ENCODE measurements at places on chromosomes 4 and X. TPM values are rescaled to one million over a fixed set of nuclear protein-coding genes. Genes with fewer than 3 reads are reported as not detected.

DNA sequence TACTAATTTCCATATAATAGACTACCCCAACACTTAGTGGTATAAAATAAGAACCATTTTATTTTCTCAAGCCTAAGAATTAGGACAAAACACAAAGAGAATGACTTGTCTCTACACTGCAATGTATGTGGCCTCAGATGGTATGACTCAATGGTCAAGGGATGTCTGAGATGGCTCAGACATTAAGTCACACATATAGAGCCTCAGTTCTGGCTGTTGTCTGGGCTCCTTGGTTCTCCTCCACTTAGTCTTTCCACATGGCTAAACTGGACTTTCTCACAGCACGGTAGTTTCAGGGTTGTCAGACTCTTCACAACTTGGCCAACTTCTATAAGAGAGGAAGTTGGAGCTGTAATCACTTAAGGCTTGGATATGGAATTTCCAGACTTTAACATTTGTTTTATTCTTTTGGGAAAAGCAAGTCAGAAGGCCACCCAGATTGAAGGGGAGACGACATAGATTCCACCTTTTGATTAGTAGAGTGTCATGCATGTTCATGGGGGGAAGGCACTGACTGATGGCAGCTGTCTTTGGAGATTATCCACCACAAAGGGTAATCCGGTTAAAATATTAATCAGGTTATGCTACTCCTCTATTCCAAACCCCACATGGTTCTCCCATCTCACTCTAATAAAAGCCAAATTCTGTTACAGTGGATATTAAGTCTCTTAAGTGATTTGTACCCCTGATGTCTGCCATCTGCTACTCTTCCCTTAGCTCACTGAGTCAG, 9.4 kb downstream of the IL15 start:
- no peak for DNase-seq

DNA sequence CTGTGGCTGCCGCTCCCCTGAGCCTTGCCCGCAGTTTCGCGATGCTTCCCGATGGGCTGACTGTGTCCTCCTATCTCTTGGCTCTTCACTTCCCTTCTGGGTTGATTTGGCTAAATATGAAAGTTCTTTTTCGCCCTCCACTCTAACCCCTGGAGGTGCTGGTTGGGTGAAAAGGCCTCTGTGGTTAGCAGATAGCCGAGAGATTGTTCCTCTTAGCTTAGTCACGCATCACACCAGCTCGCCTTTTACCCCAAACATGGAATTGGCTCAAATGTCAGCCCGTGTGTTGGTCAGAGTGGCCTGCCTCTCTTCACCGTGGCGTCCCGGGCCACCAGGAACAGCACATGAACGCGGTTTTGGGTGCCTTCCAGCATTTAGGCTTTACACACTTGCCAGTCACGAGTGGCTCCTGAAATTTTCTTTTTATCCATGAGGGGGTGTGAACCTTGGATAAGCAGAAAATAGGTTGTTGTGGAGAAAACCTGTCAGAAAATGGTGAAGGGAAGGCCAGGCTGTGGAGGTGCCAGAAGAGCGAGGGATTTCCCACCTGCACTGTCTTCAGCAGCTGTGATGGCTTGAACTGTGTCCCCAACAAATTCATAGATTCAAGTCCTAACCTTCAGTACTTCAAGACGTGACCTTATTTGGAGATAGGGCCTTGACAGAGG, 8.9 kb downstream of the CLCN4 start:
- no peak for DNase-seq

GRCh38 chr4:10347815-10348214, 109.4 kb downstream of the ZNF518B start:
- no peak for DNase-seq

- no peak for DNase-seq
Observed at GRCh38 chrX:107445631-107446030, 3.8 kb upstream of the FRMPD3 start.

GRCh38 chrX:47380268-47380667, 9.9 kb downstream of the ZNF157 start:
- no peak for DNase-seq

DNA sequence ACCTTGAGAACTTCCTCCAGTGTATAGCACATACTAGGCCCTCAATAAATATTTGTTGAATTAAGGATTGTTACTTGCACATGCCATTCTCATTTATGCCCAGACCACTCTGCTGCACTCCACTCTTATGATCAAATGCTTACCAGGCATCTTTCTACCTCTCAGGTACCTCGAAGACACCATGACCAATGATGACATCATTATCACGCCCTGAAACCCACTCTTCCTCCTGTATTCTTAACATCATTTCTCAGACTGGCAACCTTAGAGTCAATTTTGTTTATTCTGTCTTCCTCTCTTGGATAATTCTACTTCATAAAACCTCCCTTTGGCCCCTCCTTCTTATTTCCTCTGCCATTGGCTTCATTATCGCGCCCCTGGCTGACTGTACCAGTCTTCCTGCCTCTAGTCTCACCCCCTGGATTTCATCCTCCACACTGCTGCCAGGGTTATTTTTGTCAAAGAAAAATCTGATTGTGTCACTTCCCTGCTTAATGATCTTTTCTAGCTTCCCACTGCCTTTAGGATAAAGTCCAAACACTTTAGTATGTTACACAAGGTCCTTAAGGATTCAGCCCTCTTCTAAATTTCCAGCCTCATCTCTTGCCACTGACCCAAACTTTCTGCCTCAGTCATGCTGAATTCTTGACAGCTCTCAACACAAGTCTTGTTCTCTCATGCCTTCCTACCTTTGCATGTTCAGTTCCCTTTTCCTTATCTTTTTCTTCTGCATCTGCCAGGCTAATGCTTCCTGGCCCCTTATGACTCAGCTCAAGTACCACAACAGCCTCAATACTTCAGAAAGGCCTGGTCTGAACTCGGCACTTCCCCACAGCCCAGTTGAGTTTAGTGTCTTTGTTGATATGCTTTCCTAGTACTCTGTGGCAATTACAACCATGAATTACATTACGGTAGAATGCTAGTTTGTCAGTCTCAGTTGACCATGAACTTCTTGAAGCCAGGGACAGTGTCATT, 45.8 kb downstream of the HDAC8 start:
- no peak for DNase-seq

DNA sequence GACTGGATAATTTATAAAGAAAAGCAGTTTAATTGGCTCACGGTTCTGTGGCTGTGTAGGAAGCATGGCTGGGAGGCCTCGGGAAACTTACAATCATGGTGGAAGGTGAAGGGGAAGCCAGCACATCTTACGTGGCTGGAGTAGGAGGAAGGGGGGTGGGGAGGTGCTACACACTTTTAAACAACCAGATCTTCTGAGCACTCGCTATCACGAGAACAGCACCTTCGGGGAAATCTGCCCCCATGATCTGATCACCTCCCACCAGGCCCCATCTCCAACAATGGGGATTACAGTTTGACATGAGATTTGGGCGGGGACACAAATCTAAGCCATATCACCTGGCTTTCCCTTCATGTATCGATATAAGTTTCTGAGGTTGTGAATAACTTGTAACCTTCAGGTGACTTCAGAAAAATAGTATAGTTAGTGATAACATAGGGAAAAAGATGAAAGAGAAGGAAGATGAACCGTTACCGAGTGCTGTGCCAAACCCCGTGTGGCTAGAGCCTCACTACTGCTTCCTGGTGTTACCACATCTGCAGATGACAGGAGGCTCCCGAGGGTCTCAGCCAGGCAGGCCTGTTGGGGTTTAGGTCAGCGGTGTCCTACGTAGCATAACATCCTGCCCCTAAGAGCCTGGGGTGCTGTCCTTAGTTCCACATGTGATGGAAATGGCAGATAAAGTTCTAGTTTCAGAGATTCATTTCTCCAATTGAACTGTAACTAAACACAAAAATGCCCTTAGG, 103.5 kb downstream of the TNIP2 start:
- no peak for DNase-seq

DNA sequence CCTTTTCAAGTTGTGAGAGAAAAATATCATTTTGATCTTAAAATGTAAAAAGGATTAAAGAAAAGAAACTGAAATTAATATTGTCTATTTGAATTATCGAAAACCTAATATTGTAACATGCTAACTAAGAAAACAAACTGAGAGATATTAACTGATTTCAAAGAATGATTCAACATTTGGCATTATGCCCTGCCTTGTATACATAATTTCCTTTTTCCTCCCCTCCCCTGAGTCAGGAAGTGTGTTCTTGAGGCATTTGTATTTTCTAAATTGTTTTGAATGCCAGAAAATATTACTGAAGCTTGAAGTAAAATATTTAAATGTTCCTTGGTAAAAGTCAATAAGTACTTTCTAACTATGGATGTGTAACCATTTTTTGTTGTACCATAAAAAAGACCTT, 49.4 kb downstream of the RPS6KA3 start:
- DNase-seq, result no peak

DNA sequence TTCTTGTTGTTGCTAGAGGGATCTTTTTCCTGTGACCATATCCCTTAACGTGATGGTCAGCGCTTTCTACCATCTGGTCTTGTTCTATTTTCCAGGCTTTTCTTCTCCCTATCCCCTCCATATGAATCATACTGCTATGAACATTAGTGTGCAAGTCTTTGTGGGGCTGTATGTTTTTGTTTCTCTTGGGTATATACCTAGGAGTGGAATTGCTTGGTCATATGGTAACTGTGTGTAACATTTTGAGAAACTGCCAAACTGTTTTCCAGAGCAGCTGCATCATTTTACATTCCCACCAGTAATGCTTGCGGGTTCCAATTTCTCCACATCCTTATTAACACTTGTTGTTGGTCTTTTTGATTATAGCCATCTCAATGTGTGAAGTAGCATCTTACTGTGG, 121.4 kb downstream of the SPRY1 start:
- DNase-seq, result no peak

GRCh38 chr4:81486502-81486901, 14.8 kb upstream of the RASGEF1B start:
- DNase-seq, result no peak

DNA sequence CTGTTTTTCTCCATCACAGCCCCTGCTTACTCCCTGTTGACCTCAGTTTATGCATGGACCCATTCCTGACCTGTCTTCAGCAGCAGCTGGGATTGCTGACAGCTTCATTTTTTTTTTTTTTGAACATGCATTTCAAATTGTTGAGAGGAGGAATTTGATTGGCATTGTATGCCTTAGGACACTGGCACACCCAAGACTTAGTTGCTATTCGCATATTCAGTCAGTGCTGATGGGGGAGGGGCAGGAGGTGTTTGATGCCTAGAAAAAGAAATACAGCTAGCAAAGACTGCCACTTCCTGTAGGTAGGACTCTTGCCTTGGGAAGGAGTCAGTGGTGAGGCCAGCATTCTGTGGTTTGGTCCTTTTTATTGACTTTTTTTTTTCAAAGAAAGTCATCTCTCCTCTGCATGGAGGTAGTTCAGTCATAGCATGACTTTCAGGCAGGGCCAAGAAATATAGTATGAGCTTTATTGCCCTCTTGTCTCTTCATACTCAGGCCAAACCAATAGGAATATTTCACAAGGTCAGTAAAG, 33.6 kb upstream of the XK start:
- no peak for DNase-seq

GRCh38 chr4:78057135-78057599, at the start of gene FRAS1:
FRAS1 (plus strand) TSS chr4:78057323; CDS start chr4:78058010, 687 bp downstream.
- DNase-seq, result no peak

DNA sequence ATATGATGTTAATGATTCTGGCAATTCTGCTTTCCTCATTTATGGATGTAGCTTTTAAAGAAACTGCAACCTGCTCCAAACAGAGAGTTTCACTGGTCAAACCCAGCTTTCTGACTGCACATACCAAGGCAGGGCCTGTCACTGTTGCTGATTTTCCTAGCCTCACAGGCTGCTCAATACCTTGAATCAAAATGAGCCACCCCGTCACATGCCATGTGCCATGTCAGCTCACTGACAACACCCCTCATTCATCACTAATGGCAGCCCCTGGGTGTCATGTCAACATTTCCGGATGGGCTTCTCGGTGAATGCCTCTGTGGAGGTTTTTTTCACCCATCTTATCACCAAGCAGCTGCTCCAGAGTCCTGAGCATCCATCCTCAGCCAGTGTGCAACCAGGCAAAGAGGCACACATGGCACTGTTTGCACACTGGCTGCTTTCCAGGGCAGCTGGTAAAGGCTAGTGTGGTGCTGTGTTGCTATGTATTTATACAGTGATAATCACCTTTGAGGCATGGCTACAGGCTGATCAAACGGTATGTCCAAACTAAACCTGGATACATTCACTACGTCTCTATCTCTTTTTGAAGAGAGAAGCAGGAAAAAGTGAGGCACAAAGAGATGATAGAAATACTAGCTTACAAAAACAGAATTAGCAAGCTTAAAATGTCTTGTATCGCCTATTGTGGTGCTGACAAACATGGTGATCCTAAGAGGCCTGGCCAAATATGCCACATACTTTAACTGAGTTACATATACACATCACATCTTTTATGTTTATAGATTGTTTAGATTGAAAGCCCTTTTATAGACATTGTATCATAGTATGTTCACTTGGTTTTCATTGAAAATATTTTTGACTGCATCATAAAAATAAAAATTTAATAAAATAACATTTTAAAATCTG, 94.6 kb upstream of the INPP4B start:
- DNase-seq, result no peak

GRCh38 chrX:45879512-45879911, 665.7 kb downstream of the ZNF674 start:
- DNase-seq, result no peak

DNA sequence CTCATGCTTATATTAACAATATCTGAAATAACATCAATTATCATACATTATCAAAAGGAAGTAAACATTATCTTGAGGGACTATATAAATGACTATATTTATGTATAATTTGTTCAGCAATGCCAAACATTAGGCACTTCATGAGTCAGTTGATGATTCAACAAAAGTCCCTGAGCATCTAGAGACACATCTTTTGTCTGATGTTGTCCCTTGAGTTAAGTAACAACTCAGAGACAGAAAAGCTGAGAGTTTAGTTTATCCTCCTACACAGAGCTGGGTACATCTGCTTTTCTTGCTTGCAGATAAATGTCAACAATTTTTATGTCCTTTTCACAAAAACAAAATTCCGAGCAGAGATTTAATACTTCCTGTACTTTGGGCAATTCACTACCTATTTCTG, 311.1 kb downstream of the INPP4B start:
- DNase-seq, result no peak

DNA sequence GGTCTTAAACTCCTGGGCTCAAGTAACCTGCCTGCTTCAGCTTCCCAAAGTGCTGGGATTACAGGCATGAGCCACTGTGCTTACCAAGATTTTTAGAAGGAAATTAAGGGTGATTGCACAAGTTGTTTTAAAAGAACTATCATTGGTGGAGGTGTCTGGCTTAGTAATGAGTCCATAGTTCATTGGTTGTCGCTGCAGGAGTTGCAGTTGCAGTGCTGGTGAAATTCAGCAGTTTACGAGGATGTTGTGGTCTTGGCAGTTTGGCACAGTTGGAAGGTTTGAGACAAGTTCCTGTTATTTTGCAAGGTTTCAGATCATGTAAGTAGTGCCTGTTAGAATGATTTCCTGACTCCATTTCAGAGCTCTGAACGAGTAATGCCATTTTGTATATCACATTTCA, 48.1 kb downstream of the RAB40AL start:
- no peak for DNase-seq

Gene GLUD2
- 0.22 TPM for total RNA-seq

Gene GABRQ
- total RNA-seq, result 1.3 TPM

Gene LUZP4
- total RNA-seq, result not detected

Gene AKAP4
- not detected for total RNA-seq

Gene LANCL3
- total RNA-seq, result 3.1 TPM

Gene MAGEA2
- total RNA-seq, result not detected

Gene TCEAL1
- 10.9 TPM for total RNA-seq

Measured in esophagus squamous epithelium (tissue), 5 donors.